ENCODE measurements at places on chromosomes 12 and 14. TPM values are rescaled to one million over a fixed set of nuclear protein-coding genes. Genes with fewer than 3 reads are reported as not detected.

GRCh38 chr12:57072661-57073060, 5.9 kb downstream of the NEMP1 start:
- DNase-seq: no peak
- H3K4me1 ChIP-seq: peaks cover 4% of the 10 kb centered on the region
- H3K36me3 ChIP-seq: no peaks in the 10 kb centered on the region
- H3K4me3 ChIP-seq: no peak overlapping the region

GRCh38 chr12:104263580-104264358, 39.8 kb upstream of the EID3 start:
- H3K4me3 ChIP-seq: no peak overlapping the region
- H3K27ac ChIP-seq: no peak overlapping the region
- no peaks in the 10 kb centered on the region for H3K4me1 ChIP-seq
- H3K36me3 ChIP-seq: no peaks in the 10 kb centered on the region
- no peaks in the 10 kb centered on the region for H3K27me3 ChIP-seq

DNA sequence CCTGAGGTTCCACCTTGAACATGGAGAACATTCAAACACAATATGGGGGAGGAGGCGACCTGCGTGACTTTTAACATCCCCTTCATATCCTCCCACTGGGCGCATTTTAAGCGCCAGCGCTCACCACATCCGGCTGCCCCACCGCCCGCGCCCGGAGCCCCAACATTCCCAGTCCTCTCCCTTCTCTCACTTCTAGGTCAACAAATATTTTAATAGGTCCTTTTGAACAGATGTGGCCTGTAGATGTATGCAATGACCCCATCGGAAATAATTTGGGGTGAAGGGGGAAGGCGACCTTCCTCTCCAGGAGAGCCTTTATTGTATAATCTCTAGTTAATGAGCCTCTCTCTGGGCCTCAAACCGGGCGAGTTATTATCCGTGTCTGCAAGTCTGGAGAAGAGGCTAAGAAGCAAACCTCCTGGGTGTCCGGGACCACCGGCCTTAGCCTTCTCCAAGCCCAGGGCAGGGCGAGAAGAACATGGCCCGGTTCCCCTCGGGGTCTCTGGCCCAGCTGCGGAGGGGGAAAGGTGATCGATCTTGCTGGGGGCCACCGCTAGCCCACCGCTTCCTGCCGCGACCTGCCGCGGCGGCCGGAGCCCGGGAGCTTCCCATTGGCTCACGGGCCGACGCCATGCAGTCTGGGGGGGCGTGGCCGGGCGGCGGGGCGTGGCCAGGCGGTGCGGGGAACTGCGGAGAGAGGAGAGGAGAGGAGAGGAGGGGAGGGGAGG, 83.2 kb upstream of the HMGA2 start:
- peak overlapping the region; percentile 65 for H3K4me3 ChIP-seq
- H3K36me3 ChIP-seq: no peaks in the 10 kb centered on the region
- H3K27me3 ChIP-seq: no peaks in the 10 kb centered on the region
- H3K27ac ChIP-seq: no peak overlapping the region
- peak; percentile 85 for DNase-seq

Gene PIANP
- 3.3 TPM for total RNA-seq

Data from testis (tissue), 5 donors.